ENCODE measurements at places on chromosomes 7 and 10. TPM values are rescaled to one million over a fixed set of nuclear protein-coding genes. Genes with fewer than 3 reads are reported as not detected.

The VSTM4 gene
- total RNA-seq, result 0.20 TPM

DNA sequence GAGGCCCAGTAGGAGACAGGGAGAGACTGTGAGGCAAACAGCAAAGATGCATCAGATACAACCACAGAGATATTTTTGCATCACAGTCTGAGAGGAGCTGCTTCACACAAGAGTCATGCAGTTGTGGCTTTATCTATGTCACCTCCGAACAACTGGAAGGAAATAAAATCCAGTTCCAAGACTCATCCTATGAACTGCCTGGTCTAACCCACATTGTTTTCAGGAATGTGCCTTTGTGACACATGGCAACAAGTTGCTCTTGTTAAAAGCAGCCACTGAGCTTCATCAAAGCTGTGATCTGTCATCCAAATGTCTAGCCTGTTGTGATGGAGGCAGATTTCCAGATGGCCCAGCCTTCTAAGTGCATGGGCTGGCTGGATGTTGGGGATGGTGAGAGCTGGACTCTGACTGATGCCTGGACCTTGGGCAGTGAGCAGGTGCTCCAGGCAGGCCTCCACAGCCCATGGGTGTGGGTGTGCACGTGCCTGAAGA lies 255.0 kb downstream of the BMPER start:
- H3K36me3 ChIP-seq, result no peaks in the 10 kb centered on the region
- no peaks in the 10 kb centered on the region for H3K4me1 ChIP-seq
- H3K4me3 ChIP-seq, result no peak overlapping the region
- DNase-seq, result no peak
- H3K27ac ChIP-seq, result no peak overlapping the region
- no peaks in the 10 kb centered on the region for H3K27me3 ChIP-seq

The KIAA1549 gene
- total RNA-seq, result 0.75 TPM

The SORBS1 gene
- 0.73 TPM for total RNA-seq

The FEZF1 gene
- not detected for total RNA-seq

DNA sequence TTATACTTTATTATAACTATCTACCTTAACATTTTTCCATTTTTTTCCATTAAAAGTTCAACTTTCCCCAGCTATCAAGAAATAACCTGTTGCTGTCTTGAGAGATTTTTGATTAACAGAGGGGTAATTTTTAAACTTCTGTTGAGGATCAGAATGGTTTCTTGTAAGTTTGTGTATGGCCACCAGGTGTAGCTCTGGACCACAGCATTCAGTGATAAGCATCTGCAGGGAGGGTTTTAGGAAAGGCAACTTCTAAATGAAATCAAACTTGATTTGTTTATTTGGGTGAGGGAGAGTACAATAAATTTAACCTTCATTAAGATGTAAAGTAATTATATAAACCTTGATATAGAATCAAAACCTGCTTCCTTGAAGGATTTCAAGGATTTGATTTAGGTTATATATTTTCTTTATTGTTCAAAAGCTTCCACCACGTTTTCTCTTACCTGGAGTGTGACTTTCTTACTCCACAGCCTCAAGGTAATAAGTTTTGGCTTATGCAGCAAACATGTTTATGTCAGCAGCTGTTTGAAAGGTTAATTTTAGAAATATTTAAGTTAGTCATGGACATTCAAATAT lies 153.3 kb downstream of the STK31 start:
- no peaks in the 10 kb centered on the region for H3K4me1 ChIP-seq
- H3K4me3 ChIP-seq, result no peak overlapping the region
- DNase-seq, result no peak
- H3K27me3 ChIP-seq, result peaks cover 9% of the 10 kb centered on the region
- no peak overlapping the region for H3K27ac ChIP-seq

DNA sequence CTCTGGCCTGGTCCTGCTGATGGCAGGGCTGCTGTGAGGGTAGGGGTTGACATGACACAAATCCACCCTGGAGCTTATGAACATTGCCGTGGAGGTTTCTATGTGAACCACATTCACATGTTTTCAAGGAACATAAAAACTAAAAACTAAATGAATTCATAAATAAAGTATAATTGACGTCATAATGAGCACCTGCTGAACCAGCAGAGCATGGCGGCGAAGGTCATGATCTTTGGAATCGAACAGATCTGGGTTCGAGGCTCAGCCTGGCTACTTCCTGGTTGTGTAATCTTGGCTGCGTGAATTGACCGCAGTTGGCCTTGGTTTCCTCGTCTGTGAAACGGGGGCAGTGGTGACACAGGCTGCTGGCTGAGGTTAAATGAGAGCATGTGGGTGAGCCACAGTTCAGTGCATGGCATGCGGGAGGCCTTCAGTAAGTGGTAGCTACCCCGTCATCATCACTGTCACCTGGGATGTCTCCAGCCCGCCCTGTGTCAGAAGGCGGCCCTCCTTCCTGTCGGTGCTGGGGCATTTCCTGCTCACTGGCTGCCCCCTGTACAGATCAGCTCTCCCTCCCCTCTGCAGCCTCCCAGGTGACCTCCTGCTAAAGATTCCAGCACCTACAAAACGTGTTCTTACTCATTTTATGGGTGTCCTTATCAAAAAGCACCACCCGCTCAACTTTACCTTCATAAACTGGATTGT lies 190.3 kb upstream of the SHH start:
- H3K27ac ChIP-seq, result no peak overlapping the region
- peaks cover 8% of the 10 kb centered on the region for H3K27me3 ChIP-seq
- DNase-seq, result no peak
- no peak overlapping the region for H3K4me3 ChIP-seq

GRCh38 chr7:54904130-54904529 lies 114.7 kb upstream of the EGFR start:
- no peak for DNase-seq
- no peaks in the 10 kb centered on the region for H3K4me1 ChIP-seq

GRCh38 chr7:151781161-151781845 lies 95.6 kb downstream of the PRKAG2 start:
- H3K27ac ChIP-seq, result no peak overlapping the region
- no peaks in the 10 kb centered on the region for H3K36me3 ChIP-seq

DNA sequence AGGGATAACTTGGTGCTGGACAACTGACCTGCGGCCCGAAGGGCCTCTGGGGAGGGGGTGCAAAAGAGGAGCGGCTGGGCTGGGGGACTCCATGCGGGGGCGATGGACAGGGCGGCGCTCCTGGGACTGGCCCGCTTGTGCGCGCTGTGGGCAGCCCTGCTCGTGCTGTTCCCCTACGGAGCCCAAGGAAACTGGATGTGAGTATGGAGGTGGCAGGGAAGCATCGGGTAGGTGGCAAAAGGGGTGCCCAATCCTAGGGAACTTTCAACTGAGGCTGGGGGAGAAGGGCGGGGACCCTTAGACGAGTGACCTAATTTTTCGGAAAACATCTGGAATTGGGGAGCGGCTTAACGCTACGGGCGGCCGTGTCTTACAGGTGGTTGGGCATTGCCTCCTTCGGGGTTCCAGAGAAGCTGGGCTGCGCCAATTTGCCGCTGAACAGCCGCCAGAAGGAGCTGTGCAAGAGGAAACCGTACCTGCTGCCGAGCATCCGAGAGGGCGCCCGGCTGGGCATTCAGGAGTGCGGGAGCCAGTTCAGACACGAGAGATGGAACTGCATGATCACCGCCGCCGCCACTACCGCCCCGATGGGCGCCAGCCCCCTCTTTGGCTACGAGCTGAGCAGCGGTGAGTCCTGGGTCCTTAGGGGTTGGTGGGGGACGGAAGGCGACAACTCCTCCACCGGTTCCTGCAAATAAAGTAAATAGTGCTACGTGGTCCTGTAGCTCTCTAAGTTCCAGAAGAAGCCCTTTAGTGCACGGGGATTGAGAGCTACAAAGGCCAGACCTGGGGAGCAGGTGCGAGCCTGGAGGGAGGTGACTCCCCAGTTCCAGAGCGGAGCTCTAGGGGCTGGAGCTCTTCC lies 622 bp downstream of the WNT16 start:
- H3K36me3 ChIP-seq, result no peaks in the 10 kb centered on the region
- peaks cover 48% of the 10 kb centered on the region for H3K27me3 ChIP-seq
- no peak overlapping the region for H3K27ac ChIP-seq
- peaks cover 21% of the 10 kb centered on the region for H3K4me1 ChIP-seq
- DNase-seq, result no peak
- H3K4me3 ChIP-seq, result peak overlapping the region; percentile 68

The SUN1 gene
- 82.2 TPM for total RNA-seq

DNA sequence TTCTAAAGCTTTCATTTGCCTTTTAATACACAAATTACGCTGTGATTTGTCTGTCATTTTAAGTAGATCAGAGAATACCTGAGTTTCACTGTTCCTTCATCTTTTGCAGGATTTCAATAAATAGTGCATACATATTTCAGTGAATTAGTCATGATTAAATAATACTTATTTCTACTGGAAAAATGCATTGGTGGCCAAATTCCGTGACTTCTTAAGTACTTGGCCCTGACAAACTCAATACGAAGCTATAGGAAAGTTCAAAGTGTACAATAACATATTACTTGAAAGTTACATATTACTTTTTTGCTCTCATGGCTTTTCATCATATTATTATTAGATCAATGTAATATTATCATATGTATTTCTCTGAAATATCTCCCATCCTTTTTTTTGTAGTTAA lies 16.1 kb upstream of the PLXDC2 start:
- H3K36me3 ChIP-seq, result no peaks in the 10 kb centered on the region
- no peaks in the 10 kb centered on the region for H3K4me1 ChIP-seq
- no peaks in the 10 kb centered on the region for H3K27me3 ChIP-seq
- H3K4me3 ChIP-seq, result no peak overlapping the region
- H3K27ac ChIP-seq, result no peak overlapping the region

The ARPC1B gene
- 256 TPM for total RNA-seq

The CTAGE15 gene
- 0.91 TPM for total RNA-seq

The MALRD1 gene
- total RNA-seq, result not detected

The MMRN2 gene
- total RNA-seq, result not detected

DNA sequence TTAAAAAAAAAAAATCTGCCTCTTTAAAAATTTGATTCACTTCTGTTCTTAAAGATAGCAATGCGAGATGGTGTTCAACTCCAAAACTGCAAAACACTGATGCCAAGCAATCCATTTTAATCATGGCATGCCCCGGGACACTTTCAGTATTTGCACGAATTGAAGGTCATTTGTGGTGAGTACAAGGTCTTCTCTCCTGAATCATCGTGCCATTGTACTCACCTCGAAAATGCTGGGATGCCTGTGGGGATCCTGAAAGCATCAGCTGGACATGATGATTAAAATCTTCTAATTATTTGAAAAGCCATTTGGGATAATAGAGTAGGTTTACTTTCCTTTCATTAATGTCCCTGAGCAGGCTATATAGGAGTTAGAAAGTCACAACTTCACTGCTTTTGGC lies 125.1 kb upstream of the NRP1 start:
- no peak overlapping the region for H3K27ac ChIP-seq
- H3K27me3 ChIP-seq, result no peaks in the 10 kb centered on the region
- H3K36me3 ChIP-seq, result no peaks in the 10 kb centered on the region
- no peaks in the 10 kb centered on the region for H3K4me1 ChIP-seq
- no peak overlapping the region for H3K4me3 ChIP-seq

GRCh38 chr7:99617192-99617781 lies 541 bp downstream of the ZSCAN25 start:
- no peak for DNase-seq
- peaks cover 35% of the 10 kb centered on the region for H3K36me3 ChIP-seq
- peak overlapping the region; percentile 94 for H3K27ac ChIP-seq
- peak overlapping the region; percentile 96 for H3K4me3 ChIP-seq
- peaks cover 4% of the 10 kb centered on the region for H3K27me3 ChIP-seq

GRCh38 chr10:114925587-114926586 lies 12.1 kb upstream of the TRUB1 start:
- peaks cover 17% of the 10 kb centered on the region for H3K4me1 ChIP-seq
- peaks cover 5% of the 10 kb centered on the region for H3K27me3 ChIP-seq
- H3K27ac ChIP-seq, result peak overlapping the region; percentile 53
- no peaks in the 10 kb centered on the region for H3K36me3 ChIP-seq
